Right renal pelvis (tissue), 4 donors: ENCODE measurements at places on chromosomes 5 and 9.

DNA sequence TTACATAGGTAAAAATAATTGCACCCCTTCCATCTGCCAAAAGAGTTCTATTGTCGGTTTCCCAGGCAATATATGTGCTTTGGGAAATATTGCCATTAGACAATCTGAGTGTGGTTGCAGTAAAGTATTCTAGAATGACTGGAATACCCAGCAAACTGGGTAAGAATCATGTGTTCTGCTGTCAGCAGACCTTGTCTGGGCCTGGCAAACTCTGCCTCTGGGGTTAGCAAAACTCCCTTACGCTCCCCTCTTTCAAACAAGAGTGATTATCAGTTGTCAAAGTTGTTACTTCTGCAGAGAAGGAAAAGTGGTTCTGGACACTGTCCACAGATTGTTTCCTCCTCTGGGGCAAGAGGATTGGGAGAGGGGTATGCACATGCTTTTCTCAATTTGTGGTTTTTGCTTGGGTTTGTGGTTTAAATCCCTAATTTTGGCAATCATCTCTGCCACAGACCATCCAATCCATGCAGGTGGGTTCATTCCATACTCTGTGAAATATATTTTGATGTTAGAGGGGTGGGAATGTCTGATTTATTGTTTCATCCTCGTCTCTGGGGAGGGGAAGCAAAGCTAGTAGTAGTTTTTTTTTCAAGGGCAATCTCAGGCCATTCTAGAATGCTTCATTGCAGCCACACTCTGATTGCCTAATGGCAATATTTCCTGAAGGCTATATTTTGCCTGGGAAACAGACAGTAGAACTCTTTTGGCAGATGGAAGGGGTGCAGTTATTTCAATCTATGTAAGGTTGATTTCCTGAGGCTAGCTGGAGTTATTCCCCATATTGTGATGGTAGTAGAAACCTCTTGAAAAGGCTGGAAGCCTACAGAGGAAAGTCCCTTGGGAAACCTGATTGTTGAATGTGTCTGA is 24.0 kb upstream of the TNFSF15 start:
- DNase-seq, result no peak

DNA sequence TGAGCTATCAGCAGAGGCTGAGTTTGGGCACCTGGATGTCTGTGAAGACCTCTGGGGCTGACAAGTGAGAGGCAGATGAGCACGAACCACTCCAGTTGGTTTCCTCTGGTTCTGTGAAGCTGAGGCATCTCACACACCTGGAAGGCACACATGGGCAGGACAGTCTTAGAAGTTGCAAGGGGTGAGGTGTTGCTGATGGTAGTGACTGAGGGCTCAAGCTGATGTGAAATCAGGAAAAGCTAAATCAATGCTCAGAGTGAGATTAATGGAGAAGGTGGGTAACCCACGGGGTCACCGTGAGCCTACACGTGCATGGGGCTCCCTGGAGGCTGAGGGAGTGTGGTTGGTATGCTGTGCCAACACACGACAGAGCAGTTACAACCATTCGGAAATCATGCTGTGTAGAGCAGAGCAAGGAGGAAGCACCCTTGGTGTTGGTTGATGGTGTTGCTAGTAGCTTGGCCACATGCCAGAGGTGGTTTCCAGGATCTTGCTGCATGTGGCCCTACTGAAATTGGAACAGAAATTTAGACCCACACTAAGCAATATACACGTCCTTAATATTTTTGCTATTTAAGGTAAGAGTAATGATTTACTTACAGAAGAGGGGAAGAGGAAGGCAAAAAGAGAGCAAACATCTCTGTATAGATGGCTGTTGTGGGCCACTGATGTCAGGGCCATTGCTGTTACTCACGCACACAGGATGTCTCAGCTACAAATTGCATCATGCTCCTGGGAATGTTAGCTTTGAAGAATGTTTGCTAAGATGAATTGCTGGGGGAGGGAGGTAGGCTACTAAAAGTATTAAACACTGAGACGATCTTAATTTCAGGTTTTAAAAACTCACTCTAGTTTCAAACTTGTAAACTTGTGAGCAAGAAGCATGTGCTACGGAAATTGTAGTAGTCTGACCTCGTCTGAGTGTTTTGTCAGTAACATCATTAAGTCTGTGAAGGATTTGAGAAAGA is 170.5 kb downstream of the ARHGEF28 start:
- DNase-seq, result no peak

DNA sequence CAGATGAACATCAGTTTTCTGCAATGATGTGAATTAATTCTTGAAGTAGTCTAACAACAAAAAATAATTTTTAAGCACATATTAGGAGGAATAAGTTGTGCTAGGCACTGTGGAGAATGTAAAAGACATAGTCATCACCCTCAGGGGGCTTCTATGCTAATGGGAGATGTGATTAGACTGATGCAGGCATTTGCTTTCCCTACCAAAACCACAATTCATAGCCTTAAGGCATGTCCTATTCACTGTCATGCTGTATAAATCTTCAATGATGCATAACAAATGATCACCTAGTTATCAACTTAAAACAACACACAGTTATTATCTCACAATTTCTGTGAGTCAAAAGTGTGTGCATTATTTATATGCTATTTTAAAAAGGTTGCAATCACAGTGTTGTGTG is 422.6 kb downstream of the MAN2A1 start:
- no peak for DNase-seq

- DNase-seq, result no peak
Observed at GRCh38 chr5:126664586-126664985, 63.8 kb downstream of the PHAX start.

DNA sequence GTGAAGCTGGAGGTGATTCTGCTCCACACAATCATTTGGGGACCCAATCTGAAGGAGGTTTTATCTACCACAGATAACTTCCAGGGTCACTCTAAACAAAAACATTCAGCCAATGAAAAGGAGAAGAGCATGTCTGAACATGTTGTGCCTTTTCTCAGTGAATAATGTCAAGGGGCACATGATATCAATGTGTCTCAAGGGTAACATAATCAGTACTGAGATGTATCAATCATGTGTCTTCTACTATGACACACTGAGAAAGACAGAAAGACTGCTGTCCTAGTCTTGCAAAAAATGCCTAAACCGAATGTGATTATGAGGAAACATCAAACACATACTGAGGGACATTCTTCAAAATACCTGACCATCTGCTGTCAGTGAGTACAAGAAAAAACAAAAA is 25.4 kb upstream of the RASA1 start:
- DNase-seq, result no peak

DNA sequence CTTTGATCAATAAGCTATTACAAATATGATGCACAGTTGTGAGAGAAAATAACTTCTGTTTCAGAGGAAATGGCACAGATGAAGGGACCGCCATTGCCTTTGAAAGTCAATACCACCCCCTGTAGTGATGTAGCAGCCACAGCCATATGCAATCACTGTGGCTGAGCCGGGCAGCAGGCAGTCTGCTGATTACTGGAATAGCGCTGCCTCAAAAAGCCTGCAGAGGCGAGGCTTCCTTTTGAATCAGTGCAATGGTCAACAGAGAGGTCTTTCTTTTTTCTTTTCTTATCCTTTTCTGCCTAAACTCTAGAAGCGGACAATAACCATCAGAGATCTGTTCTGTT is 265.1 kb upstream of the TAS2R1 start:
- no peak for DNase-seq

- no peak for DNase-seq
Observed at GRCh38 chr5:137179203-137179602, 319.9 kb downstream of the SPOCK1 start.

- no peak for DNase-seq
Observed at GRCh38 chr9:96318921-96319565, 17.1 kb upstream of the HSD17B3 start.

DNA sequence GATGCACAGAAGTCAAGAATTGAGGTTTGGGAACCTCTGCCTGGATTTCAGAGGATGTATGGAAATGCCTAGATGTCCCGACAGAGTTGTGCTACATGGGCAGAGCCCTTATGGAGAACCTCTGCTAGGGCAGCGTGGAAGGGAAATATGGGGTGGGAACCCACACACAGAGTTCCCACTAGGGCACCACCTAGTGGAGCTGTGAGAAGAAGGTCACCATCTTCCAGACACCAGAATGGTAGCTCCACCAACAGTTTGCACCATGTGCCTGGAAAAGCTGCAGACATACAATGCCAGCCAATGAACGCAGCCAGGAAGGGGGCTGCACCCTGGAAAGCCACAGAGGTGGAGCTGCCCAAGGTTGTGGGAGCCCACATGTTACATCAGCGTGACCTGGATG is 104.5 kb downstream of the STK32A start:
- DNase-seq, result no peak

DNA sequence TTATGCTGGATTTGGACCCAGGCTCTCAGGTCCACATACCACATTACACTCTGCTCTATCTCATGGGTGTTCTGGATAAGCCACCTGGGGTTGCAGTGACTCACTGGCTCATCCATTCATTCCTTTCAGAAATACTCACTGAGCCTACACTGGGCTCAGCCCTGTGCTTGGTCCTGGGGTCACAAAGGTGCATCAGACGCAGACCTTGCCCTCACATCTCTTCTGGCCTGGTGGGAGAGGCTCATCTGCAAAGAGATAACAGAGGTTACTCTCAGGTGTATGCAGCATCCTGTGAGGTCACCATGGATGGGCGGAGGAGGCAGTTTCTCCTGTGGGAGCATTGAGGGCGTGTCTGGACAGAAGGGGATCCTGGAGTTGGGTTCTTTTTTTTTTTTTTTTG is 12.1 kb downstream of the CDHR2 start:
- DNase-seq, result no peak

DNA sequence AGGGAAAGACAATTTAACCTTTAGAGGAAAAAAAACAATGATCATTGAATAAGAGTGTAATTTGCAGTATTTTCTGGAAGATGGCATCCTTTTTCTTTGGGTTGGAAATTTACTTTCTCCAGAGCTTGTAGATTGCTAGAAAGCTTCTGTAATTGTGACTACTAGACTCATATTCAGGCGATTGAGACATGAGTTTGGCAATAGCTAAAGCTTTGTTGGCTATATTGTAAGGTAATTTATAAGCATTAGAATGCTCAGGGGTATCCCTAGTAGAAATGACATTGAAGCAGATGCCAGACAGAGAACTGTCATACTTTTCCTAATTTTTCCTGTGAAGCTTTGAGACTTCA is 115.3 kb downstream of the UNC13B start:
- no peak for DNase-seq

GRCh38 chr5:91024727-91025126 is 358.4 kb downstream of the ARRDC3 start:
- no peak for DNase-seq

DNA sequence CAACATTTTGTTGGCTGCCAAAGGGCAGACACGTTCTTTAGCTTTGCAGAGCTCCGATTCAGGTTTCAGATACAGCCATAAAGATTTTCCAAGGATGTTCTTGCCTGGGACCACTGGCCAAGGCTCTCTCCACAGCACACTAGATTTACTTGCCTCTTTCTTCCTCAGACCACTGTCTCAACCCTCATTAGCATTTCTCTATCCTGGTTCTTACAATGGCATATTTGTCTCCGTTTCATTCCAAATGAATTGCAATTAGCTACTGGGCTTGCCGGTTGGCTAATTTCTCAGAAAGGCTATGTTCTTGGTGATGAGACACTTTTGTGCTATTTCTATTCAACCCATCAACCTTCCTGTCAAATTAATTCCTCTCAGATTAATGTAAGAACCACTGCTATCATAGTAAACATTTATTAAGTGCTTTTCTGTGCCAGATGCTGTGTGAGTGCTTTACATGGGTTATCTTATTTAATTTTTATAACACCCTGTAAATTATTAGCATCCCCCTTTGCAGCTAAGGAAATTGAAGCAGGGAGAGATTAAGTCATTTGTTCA is 118.4 kb upstream of the NR3C1 start:
- no peak for DNase-seq

DNA sequence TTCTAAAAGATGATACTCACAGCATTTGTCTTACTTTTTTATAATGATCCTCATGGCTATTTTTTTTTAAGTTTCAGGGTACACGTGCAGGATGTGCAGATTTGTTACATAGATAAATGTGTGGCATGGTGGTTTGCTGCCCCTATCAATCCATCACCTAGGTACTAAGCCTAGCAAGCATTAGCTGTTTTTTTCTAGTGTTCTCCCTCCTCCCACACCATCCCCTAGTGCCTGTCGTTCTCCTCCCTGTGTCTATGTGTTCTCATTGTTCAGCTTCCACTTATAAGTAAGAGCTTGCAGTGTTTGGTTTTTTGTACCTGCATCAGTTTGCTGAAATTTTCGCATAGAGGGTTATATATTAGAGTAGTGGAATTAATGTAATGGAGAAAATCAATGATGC is 189.1 kb upstream of the CDH12 start:
- no peak for DNase-seq

GRCh38 chr5:135190416-135191083 is 156.5 kb upstream of the PITX1 start:
- DNase-seq, result peak; percentile 8

DNA sequence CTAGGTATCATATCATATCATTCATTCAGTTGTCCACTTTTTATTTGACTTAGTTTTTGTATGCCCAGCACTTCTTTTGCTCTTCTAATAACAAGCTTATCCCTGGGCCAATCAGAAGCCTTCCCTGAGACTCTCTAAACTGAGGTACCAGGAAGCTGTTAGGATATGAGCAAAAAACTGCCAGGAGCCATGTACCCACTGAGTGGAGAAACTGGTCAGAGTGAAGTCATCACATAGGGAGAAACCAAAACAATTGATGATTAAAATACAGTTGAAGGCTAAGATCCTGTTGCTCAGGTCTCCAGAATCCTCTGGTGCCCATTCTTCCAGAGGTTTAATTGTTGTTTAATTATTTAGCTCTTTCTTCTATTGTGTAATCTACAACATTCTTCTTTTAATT is 120.2 kb downstream of the KIAA0825 start:
- no peak for DNase-seq

- no peak for DNase-seq
Observed at GRCh38 chr5:58793888-58794657, 211.2 kb downstream of the RAB3C start.

- DNase-seq, result no peak
Observed at GRCh38 chr5:170333161-170333910, 35.8 kb upstream of the LCP2 start.

DNA sequence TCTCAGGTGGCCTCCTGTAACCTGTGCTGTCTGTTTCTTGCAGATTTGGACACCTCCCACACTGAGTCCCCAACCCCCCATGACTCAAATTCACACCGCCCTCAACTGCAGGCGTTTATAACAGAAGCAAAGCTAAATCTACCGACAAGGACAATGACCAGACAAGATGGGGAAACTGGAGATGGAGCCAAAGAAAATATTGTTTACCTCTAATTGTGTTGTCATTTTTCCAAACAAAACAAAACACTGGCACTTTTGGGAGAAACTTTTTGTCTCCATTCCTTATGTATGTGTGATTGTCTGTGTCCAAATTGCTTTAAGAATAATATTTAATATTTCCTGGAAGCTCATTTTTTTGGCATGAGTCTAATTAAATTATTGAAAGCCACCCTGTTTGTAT is 314.8 kb downstream of the ARHGEF28 start:
- DNase-seq, result no peak
